ENCODE measurements at places on chromosomes 4 and X.

DNA sequence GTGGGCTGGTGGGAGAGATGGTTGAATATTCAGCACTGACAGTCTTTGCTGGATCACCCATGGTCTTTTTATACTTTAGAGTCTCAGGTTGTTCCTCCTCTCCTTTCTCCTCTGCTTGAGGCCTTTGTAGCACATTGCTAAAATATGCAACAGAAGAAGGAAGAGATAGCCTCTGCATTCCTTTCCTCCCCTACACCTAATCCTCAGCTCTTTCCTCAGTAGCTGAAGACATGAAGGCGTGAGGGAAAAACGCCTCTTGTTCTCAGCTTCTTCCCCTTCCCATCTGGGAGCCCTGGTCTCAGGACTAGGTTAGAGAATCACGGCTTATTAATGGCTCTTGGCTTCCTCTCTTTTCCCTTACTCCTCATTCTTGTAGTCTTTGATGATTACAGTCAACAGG, 76.8 kb downstream of the RNF150 start:
- peak; percentile 28 for DNase-seq

DNA sequence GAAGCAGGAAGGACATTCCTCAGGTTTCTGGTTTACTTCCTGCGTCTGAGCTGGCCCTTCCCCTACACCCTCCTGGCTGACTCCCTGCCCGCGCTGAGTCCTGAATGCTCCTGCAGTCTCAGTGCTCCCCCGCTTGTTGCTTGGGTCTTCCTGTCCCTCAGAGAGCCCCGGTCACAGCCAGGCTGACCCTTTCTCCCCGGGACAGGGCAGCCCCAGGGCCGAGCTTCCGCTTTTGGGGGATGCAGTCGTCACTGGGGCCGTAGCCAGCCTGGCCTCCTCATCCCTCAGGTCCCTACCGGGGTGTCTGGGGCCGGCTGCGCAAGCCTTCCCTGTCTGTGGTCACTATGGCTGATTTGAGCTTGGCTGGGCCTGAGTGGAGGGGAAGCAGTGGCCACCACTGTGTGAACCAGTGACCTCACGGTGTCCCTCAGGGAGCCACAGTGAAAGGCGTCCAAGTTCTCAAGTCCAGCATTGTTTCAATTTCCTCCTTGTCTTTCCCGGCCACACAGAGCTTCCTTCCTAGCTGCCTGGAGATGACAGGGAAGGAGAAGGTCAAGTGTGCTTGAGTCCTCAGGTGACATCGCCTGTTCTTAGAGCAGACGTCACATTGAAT, 34.1 kb upstream of the ASMTL start:
- no peak for DNase-seq

- no peak for DNase-seq
Observed at GRCh38 chrX:154363706-154364439, 10.6 kb downstream of the FLNA start.

DNA sequence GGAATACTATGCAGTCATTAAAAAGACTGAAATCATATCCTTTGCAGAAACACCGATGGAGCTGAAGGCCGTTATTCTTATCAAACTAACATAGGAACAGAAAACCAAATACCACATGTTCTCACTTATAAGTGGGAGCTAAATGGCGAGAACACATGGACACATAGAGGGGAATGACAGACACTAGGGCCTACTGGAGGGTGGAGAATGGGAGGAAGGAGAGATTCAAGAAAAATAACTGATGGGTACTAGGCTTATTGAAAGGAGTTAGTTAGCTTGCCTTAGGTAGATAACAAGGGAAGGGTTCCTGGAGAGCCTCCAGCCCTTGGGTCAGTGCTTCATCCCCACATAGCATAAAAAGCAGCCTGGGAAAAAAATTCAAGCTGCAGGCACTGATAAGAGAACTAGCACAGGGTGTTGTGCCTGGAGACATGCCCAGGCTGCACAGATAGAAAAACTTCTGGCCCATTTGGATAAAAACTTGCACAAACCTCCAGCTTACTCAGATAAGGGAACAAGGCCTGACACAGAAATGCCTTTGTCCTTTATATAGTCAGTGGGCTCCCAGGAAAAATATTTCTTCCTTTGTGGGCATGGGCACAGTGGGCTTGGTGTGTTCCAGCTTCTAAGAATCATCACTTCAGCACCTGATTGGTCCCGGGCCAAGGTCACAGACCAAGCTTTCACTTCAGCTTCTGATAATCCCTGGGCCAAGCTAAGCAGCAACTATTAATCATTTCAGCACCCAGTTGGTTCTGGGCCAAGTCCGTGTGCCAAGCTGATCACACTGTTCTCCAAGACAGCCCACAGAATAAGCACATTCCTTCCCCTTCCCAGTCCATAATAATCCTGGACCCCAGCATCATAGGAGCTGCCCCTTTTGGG, 23.1 kb upstream of the PWWP3B start:
- no peak for DNase-seq

DNA sequence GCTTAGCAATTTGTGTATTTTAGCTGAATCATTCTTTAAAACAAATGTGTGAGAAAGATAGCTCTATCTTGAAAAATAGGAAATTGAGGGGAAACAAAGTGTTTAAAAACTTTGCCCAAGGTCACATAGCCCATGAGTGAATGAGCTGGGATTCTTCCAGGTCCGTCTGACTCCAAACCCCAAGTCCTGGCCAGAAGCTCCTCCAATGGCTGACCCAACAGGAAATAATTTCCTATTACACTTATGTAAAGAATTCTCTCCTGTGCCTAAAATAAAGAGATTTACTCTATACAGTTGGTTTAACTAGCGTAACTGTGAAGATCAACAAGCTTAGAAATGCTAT, 287.6 kb downstream of the ARHGAP24 start:
- DNase-seq, result peak; percentile 95

GRCh38 chr4:30714408-30715031, 5.6 kb upstream of the PCDH7 start:
- DNase-seq, result peak; percentile 60

- no peak for DNase-seq
Observed at GRCh38 chr4:102451266-102451665, 49.9 kb upstream of the NFKB1 start.

- no peak for DNase-seq
Observed at GRCh38 chrX:6917666-6918065, 229.8 kb upstream of the STS start.

DNA sequence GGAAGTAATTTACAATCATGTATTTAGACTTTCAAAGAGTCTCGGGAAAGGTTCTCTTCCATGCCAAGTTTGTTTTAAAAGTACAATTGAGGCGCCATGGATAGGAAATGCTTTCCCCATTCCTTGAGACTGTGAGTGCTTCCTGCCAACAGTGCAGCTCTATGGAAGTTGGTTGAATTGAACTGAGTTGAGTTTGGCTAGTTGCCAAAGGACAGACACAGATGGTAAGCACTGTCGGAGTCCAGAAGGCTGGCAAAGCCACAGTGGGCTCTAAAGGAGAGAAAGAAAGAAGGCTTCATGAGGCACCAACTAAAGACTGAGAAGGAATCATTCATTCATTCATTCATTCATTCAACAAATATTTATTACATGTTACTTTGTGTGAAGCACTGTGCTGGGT, 4.3 kb upstream of the KCNE5 start:
- no peak for DNase-seq

GRCh38 chrX:139079789-139080188, 368.3 kb upstream of the FGF13 start:
- DNase-seq, result no peak

GRCh38 chr4:169032883-169033645, 23.0 kb upstream of the CBR4 start:
- DNase-seq, result no peak

- DNase-seq, result no peak
Observed at GRCh38 chrX:114842181-114842580, 175.2 kb downstream of the IL13RA2 start.

DNA sequence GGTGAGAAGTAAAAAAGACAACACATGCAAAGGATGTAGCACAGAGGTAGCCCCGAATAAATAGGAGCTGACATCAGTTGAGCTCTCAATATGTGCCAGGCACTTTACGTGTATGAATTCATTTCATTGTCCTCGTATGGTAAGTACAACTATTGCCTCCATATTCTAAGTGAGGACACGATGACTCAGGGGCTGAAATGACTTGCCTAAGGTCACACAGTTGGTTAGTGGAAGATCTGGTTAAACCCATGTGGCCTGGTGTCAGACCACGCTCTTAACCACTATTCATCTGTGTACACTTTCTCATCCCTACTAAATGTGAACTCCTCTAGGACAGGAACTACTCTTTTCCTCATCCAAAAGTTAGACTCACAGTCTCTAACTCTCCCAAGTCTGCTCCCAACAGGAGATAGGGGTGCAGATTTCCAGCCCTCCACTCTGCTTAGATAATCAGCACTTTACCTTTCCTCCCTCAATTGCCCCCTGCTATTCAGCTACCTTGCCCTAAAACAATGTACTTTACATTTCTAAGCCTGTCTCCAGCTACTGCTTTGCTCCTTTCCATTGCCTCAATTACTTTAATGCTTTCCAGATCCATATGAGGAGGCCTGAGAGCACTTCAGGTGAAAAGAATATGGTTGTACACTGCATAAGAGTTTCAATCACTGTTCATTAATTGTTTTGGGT, 58.8 kb upstream of the LHFPL1 start:
- no peak for DNase-seq

- no peak for DNase-seq
Observed at GRCh38 chrX:130772776-130773143, 130.2 kb downstream of the ENOX2 start.

DNA sequence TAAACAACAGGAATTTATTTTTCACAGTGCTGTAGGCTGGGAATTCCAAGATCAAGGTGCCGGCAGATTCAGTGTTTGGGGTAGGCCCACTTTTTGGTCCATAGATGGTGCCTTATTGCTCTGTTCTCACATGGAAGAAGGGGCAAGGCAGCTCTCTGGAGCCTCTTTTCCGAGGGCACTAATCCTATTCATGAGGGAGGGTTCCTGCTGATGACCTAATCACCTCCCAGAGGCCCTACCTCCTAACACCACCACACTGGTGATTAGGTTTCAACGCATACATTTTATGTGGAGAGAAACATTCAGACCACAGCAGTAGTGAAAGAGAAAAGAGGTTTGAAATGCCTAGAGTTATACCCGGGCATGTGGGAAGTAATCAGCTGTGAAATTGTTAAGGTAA, 1.4 kb upstream of the POLA1 start:
- DNase-seq, result no peak

- peak; percentile 59 for DNase-seq
Observed at GRCh38 chr4:94711635-94712034, 46.1 kb upstream of the BMPR1B start.

GRCh38 chrX:150405576-150405975, 42.5 kb downstream of the MAMLD1 start:
- DNase-seq, result no peak

DNA sequence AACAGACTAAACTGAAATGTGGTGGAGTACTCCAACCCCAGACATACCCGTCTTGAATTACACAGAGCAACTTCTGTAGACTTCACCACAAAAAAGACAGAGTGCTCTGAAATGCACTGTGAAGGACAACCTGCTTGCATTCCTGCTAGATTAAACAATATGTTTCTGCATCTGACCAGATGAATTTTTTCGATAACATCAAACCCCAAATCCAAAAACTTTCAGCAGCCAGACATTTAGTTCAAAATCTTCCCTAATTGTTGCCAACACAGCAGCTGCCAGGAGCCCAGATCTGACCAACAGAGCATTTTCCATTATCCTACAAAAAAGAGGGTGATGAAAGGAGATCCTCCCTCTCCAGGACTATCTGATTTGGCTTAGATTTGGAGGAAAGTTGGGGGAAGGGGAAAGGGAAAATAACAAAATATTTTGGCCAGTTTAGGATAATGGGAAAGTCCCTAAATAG, 356.5 kb downstream of the PDGFC start:
- peak; percentile 99 for DNase-seq
